ENCODE measurements at places on chromosomes 2 and 18. TPM values are rescaled to one million over a fixed set of nuclear protein-coding genes. Genes with fewer than 3 reads are reported as not detected.

The NEB gene
- 1.2 TPM for total RNA-seq

The PSD4 gene
- 161 TPM for total RNA-seq

The CDC42EP3 gene
- total RNA-seq: 33.2 TPM

DNA sequence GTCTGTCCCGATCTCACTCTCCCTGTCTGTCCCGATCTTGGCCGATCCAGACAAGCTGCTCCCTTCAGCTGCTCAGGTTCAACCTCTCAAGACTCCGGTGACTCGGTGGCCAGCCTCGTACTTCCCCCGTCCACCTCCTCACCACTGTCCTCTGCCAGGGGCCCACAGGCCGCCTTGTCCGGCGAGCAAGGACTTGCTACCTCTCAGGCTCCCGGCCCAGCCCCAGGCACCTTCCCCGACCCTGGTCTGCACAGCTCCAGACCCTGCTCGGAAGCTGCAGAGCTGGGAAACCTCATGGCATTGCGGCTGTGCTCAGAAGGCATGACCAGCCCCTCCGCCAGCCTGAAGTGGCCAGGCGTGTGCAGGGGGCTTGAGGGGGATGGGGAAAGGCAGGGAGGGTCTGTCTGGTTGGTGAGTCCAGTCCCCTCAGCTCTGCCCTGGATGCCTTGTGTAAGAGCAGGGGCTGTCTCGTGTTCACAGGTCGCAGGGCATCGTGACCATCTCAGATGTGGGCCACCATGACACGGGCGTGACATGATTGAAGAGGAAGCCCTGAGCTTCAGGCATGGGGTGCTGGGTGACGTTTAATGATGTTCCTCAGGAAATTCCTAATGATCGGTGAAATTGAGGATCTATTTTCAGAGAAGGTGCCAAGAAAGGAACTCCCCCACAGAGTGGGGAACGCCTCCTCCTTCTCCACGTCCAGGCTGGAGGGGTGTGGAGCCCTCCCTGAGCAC is 121.2 kb upstream of the CTDP1 start:
- DNase-seq: no peak

- no peak for DNase-seq
Observed at GRCh38 chr2:75464348-75464946, 96.3 kb downstream of the EVA1A start.

DNA sequence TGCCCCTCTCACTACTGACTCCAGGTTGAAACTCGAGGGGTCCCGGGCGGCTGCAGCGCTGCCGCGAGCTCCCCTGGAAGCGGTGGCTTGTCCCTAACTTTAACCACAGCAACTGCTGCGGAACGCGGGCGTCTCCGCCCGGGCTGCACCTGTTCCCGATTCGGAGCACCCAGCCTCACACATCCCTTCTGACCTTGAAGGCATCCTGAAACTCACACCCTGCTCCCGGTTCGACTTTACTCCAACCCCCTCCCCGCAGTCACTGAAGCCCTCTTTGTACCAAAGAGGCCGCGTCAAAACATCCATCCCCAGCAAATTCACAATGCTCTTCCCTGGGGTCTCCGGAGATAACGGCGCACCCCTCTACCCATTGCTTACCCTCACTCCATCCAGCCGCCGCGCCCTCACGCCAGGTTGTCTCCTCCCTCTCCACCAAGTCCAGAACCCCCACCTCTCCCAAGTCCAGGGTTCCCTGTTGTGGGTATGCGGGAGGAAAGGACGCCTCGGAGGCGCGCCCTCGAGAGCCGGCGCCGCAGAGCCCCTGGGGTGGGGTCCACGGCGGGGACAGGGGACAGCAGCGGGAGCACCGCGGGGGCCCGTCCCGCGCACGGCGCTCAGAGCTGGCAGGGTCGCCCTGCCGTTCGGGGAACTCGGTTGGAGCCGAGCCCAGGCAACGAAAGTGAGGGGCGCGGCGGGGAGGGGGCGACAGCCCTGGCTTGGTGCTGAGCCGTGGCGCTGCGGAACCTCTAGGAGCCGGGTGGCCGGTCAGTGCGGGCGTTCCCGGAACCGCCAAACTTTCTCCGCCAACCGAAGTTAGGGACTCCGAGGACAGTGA is 934 bp downstream of the MYO5B start:
- peak; percentile 16 for DNase-seq

GRCh38 chr18:48320639-48320945 is 88.6 kb downstream of the ZBTB7C start:
- DNase-seq: no peak

GRCh38 chr2:45115181-45115580 is 105.9 kb upstream of the SIX2 start:
- no peak for DNase-seq

DNA sequence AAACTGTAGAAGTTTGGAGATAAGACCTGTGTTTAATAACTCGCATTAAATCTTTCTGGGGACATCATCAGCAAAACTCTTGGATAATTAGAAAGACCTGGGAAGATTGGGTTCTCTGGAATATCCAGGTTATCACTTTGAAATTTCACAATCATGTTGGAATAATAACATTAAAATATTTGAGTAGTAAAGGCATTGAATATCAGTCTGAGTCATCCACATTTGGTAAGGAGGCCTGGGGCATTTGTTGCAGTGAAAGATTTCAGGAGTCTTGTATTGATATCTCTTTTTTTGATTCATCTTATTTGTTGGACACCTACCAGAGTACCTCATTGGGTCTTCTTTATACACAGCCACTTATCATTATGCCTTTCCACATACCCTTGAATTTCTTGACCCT is 95.9 kb downstream of the EPB41L5 start:
- no peak for DNase-seq
